ENCODE measurements at places on chromosomes 2 and 18.

DNA sequence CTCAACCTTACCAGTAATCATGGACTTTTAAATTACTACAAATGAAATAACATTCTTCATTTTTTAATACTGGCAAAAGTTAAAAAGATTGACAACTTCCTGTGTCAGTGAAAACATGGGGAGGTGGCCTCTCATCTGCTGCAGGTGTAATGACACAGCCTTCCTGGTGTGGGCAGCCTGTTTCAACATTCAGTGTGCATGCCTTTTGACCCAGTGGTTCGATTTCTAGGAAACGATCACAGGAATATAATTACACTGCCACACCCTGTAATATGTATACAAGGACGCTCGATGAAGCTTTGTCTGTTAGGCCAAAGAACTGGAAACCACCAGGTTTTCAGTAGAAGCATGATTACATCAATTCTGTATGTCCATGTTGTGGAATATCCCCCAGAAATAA is 68.7 kb downstream of the MTHFD2 start:
- DNase-seq: no peak

DNA sequence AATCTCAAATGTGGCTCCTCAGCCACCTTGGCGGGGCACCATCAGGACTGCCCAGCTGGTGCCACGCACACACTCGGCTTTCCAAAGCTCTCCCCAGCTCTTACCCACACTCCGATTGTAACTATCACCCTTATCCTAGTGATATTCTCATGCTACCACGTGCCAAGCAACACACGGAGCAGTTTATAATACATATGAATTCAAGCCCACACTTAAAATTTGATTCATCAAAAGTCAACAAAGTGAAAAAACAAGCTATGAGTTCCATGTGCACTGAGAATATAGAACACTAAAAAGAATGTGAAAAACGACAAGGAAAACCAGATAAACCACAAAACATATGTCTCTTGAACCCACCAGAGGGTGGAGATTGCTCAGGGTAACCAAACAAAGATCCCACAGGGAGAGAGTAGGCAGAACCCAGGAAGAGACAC is 31.6 kb downstream of the LONRF2 start:
- no peak for DNase-seq

DNA sequence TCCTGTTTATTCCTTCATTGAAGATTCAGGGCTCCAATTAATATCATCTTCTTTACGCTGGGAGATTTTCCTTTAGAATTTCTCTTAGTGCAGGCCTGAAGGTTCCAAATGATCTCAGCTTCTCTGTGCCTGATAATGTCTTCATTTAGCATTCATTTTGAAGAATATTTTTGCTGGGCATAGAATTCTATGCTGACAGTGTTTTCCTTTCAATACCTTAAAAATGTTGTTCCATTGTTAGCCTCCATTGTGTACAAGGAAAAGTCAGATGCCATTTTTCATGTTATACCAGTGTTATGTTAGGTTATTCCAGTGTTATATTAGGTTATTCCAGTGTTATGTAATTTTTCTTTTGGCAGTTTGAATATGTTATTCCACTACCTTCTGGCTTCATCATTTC is 14.9 kb upstream of the OR6B3 start:
- DNase-seq: no peak

- DNase-seq: no peak
These were observed 180.2 kb downstream of the LTBP1 start for GRCh38 chr2:33126958-33127357.

DNA sequence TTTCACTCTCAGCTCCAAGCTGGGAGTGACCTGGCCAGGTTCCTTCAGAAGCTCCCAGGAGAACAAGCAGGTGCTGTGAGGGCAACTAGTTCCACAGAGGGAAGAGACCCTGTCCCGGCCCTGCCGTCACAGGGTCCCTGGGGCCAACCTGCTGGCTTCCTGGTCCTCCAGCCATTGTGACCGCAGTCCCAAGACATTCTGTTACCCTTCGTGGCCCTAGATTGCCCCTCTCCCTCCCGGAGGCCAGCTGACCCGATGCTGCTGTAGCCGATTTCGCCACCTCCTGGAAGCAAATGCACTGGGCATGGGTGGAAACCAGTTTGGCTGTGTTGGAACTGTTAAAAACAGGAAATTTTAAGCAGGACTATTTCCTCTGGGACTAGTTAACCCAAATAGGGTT is 55.4 kb downstream of the EPAS1 start:
- DNase-seq: no peak

- no peak for DNase-seq
These were observed 7.3 kb upstream of the PLEK start for GRCh38 chr2:68357605-68358337.

DNA sequence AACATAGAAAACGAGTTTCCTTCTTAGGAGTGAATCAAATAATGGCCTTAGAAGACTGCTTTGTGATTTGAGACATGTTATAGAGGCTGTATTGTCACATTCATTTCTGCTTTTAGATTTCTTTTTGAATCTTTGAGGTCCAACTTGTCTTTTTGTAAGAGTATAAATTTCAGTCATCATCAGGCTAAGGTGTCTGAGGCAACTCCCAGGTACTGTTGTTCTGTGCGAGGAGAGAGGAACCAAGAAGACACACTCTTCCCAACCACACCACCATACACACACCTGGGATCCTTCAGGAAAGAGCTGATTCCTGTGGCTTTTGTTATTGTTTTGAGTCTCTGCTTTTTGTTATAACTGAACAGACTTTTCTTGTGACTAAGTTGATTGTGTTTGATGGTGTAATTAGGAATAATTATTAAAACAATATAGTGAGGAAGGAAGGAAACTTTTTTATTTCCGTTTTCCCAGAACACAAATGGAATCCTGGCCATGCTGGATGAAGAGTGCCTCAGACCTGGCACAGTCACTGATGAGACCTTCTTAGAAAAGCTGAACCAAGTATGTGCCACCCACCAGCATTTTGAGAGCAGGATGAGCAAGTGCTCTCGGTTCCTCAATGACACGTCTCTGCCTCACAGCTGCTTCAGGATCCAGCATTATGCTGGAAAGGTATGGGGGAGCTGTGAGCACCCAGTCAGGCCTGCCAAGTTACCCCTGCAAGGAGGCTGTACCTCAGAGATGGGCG is 140.4 kb downstream of the MYO1B start:
- DNase-seq: no peak

DNA sequence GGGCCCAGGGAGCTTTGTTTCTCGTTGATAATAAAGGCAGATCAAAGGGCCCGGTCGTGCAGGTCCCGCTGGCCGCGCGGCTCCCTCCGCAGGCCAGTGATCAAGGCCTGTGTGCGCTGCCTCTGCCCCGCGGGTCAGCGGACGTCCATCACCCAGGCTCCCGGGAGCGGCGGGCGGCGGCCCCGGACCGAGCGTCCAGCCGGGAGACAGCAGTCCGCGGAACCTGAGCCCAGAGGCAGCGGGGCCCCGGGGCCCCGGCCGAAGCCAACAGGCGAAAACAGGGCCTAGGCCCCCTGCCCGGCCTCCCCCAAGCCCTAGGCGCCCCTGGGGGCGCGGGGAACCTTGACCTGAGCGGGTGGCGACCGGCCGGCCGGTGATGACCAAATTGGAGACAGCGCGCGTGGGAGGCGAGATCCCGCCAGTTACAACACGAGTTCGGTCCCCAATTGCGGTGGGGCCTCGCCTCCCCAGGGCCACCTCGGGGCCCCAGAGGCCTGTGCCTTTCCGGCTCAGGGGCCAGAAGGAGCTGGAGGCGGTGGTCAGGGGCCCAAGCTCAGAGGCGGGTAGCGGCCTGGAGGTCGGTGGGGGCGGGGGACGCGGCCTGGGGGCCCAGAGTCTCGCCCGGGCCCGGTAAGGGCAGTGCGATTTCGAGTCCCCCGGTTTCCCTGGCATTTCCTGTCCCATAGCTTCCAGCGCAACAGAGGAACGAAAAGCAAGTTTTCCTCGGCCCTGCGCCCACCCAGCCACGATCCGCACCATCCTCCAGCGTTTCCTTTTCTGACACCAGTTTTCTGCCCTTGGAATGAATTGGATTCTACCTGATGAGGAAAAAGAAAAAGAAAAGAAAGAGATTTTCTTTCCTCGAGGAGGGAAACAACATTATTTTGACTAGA is 5.9 kb downstream of the SP9 start:
- peak; percentile 78 for DNase-seq

DNA sequence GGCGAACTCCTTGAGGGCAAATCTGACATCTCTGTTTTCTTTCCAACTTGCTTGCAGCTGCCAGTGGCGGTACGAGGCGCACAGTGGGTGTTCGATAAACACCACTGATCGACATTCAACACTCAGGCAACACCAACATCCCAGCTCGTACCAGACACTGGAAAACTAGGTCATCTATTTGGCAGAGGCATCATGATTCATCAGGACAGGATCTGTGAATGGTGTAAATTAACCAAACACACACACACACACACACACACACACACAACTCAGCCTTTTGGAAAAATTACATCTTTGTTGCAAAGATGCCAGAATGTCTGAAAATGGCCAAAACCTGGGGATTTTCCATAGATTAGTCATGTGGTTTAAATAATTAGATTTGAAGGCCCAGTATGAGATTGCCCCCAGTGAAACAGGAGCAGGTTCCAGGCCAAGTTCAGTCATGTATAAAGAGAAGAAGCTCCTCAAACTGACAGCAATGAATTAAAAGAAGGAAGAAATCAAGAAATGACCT is 150.5 kb upstream of the NCKAP5 start:
- no peak for DNase-seq

DNA sequence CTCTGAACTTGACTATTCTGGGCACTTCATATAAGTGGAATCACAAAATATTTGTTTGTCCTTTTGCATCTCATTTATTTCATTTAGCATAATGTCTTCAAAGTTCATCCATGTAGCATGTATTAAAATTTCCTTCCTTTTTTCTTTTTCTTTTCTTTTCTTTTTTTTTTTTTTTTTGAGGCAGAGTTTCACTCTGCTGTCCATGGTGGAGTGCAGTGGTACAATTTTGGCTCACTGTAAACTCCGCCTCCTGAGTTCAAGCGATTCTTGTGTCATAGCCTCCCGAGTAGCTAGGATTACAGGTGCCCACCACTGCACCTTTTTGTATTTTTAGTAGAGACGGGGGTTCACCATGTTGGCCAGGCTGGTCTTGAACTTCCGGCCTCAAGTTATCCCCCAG is 11.9 kb downstream of the ATP8B1 start:
- DNase-seq: no peak

DNA sequence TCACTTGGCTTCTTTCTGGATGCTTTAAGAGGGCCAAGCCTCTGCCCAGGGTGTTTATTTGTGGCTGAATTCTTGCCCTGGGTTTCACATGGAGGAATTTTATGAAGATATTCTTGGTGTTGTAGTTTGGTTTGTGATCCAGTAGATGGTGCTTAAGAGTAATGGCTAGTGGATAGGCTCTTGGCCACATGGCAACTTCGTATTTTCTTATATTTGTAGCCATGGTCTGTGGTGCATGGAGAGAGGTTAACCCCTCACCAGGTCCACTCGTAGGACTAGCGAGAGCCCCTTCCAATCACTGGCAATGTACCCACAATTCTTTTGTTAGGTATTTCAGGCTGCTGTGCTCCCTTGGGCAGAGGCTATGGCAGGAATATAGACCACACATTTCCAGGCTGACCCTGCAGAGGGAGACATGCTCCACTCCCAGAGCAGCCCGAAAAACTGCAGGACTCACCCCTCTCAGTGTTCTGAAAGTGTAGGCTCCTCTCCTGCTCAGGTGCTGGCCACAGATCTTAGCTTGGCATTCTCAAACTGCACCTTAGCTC is 582.1 kb upstream of the SETBP1 start:
- DNase-seq: no peak

GRCh38 chr18:13256444-13257305 is 38.1 kb downstream of the LDLRAD4 start:
- DNase-seq: no peak

DNA sequence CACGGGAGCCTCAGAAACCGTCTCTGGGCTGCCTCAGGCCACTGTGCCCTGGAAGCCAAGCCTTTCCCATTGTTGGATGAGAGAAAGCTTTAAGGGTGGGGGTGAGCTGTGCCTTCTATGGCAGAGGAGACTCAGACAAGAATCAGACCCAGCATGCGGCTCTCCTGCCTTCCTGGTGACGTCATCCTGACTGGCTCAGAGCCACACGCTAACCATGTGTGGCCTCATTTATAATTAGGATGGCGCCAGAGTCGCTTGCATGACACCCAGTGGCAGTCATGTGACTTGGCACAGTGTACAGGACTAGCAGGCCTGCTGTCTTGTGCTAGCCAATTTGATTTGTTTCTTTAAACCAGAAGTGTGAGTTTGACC is 99.1 kb downstream of the SH3BP4 start:
- no peak for DNase-seq

DNA sequence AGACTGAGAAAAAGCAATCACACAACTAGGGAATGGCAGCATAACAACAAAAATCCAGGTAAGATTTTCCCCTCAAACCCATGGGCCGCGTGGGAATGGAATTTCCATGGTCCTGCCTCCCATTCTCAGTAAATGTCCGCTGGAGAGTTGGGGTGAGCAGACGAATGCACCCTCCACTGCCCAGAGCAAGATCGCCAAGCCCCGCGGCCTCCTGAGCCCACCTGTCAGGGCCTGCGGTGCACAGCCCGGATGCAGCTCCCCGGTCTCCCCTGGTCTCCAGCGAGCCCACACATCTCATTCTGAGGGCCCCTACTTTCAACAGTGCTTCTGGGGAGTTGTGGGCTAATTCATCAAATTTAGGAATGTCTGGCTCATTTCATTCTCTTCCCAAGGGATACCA is 327.4 kb upstream of the HS6ST1 start:
- DNase-seq: no peak

DNA sequence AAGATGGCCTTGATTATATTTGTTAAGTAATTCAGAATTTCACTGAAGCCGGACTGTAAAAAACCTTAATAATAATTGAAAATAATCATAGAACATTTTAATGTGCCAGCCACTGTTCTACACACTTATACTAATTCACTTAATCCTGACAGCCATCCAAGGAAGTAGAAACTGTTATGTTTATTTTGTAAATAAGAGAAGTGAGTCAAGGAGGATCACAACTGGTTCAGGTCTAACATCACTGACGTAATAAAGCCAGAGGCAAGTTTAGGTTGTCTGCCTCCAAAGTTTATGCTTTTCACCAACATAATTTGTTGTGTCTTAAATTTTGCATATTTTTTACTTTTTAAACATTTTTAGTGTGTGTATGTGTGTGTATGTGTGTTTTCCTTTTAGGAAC is 436.1 kb downstream of the LRRTM4 start:
- DNase-seq: no peak

- DNase-seq: no peak
These were observed 144.9 kb downstream of the TGIF1 start for GRCh38 chr18:3594760-3595368.

- no peak for DNase-seq
These were observed 413.2 kb upstream of the LRATD1 start for GRCh38 chr2:14219306-14219705.

- no peak for DNase-seq
These were observed 39.1 kb downstream of the ACKR3 start for GRCh38 chr2:236608710-236609109.
